ENCODE measurements at places on chromosomes 1 and 21.

DNA sequence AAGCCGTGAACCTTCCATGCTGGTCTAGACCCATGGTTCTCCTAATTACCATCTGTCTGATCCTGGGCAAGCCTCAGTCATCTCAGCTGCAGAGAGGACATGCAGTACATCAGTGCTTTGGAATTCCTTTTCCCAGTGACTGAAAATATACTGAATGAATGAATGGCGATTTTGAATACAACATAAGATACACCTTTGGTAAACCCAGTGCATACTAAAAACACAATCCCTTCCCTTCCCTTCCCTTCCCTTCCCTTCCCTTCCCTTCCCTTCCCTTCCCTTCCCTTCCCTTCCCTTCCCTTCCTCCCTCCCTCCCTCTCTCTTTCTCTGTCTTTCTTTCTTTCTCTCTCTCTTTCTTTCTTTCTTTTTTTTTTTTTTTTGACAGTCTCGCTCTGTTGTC is 21.3 kb upstream of the PLXNA2 start:
- no peak for DNase-seq

DNA sequence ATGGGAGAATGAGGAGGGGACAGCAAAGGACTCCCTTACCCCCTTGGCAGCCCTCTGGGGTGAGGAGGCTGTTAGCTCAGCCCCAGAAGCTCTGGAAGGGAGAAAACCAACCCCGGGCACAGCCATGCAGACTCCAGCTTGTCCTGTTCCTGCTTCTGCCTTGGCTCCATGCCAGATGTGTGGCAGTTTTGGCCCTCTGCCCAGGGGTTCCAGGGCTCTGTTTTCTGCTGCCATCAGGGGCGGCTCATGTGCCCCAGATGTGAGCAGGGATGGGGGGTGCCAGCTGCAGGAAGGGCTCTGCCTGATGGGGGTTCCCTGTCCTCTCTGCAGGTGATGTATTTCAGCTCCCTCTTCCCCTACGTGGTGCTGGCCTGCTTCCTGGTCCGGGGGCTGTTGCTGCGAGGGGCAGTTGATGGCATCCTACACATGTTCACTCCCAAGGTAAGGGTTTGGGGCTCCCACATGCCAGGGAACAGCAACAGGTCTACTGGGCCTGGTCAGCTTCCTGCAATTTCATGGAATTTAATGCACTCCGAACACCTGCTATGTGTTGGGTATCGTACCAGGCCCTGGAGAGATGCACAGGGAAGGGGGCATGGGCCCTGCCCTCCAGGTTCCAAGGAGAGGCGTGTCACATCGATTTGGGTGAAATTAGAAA is 26.1 kb downstream of the SLC6A17 start:
- DNase-seq = no peak

DNA sequence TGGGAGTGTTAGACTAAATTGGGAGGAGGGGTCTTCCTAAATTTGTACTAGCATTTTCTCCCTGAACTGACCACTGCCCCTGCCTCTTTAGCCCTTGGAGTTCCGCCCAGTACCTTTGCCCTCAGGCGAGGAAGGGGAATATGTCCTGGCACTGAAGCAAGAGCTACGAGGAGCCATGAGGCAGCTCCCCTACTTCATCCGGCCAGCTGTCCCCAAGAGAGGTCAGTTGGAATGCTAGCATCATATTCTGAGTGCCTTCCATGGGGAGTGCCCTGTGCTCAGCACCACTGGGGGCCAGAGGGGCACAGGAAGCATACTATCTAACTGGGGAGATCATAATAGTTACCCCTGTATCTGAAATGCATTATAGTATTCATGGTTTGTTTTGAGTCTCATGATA is 10.7 kb downstream of the POLR3GL start:
- peak; percentile 41 for DNase-seq

DNA sequence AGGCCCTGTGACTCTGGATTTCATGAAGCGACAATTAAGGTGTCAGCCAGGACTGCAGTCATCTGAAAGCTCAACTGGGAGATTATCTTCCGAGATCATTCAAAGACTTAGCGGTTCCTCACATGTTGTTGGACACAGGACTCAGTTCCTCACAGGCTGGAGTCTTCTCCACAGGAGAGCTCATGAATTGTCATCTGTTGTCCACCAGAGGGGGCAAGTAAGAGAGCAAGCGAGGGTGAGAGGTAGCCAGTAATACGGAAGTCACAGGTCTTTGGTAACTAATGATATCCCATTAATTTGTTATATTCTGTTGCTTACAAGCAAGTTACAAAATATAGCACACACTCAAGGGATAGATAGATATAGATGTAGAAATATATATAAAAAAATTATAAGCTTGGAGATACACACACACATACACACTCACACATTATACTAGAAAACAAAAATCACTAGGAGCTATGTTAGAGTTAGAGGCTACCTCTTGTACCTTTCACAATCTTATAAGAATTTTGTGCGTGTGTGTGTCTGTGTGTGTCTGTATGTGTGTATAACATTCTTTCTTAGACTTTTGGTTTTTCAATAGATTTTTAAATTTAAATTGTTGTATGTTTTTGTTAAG is 1695.3 kb downstream of the BRINP3 start:
- DNase-seq = no peak

DNA sequence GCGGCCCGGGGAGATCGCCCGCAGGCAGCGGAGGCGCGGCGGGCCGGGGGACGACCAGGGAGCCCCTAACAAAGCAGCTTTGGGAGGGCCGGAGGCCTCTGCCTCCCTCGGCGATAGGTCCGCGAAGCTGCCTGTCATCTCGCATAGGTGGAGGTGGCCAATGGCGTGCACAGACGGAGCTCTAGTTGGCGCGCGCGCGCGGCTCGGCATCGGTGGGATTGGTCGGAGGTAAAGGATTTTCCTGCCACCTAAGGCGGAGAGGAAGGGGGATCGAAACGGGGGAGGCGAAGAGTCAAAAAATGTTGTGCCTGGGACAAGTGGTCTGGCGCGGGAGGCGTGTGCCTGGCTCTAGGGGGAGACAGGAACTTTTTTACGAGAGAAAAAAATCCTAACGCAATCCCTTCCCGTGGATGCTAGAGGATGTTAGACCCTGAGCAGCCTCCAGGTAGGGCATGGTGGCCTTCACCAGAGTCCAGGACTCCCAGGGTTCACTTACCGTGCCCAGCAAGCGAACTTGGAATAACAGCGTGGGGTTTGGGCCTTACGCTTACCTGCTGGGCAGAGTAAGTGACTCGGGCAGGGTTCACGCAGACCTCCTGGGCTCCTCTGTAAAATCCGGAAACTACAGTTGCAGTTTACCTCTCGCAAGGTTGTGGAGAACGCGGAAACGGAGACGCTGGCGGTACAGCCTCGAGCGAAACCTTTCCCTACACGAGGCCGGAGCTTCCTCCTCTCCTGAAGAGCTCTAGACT is 99.9 kb upstream of the SOD1 start:
- peak; percentile 97 for DNase-seq

DNA sequence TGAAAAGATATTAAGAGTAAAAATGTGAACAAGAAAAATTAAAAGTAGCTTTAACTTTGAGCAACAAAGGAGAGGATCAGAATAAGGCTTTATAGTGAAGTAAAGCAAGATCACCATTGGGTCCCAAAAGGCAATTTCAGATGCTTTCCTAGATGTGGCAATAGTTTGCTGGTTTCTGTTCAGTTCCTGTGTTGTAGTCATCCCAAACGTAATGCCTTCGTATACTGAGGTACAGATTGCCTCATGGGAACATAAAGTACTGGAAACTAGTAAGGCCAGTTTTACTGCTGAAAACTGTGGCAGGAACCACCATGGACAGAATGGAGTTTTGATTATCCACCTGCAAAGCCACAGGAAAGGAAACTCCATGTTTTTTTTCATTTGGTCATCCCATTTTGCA is 283.5 kb upstream of the SGIP1 start:
- no peak for DNase-seq

GRCh38 chr1:186965847-186966246 is 137.1 kb downstream of the PLA2G4A start:
- DNase-seq = no peak

- DNase-seq = no peak
Measured at GRCh38 chr1:223763881-223764280, 51.5 kb downstream of the CAPN2 start.

GRCh38 chr1:25544819-25545218 is 1.4 kb downstream of the LDLRAP1 start:
- no peak for DNase-seq

- DNase-seq = peak; percentile 36
Measured at GRCh38 chr1:234923626-234924025, 205.0 kb downstream of the TOMM20 start.

- DNase-seq = no peak
Measured at GRCh38 chr1:242100921-242101320, 102.0 kb upstream of the MAP1LC3C start.

- DNase-seq = peak; percentile 43
Measured at GRCh38 chr21:34367320-34367935, 3.6 kb downstream of the KCNE2 start.

DNA sequence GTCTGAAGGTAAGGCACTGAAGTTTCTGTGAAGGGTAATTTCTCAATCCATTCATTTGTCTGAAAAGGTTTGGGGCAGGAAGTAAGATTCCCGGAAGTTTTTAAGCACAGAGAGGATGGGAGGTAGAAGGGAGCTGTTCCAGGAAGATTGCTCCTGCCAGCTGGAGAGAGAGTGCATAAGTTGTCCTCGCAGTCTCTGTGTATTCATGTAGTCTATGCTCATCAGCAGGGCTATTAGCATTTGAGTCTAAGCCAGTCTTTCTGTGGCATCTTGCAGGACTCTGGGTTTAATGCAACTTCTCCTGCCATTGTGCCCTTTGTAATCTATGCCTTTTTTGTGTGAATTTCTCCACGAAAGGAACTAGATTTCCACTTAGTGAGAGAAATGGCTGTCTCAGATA is 140.8 kb upstream of the FGGY start:
- DNase-seq = no peak

DNA sequence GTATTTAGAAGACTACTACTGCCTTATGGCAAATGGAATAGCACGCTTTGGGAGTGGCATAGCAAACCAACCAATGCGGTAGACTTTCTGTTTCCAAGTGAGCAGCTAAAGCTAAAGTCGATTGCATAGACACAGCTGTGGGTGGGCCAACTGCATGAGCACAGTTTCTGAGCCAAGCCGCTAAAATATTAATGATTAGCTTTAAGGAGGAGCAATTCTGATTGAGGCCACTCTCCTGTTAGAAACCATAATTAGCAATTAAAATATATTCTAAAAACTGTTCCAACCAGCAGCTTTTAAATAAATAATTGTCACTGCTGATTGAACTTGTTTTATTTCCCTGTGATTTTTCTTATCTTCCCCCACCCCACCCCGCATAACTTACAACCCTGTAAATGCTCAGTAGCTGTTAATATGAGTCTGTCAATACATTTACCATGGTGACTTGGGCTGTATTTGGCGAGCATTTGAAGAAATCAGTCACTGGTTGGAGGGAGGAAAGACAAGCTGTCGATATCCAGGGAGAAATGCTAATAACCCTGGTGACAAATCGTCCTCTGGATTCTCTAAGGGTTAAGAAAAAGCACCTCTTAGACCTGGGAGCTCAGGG is 32.2 kb downstream of the RNF220 start:
- DNase-seq = no peak

DNA sequence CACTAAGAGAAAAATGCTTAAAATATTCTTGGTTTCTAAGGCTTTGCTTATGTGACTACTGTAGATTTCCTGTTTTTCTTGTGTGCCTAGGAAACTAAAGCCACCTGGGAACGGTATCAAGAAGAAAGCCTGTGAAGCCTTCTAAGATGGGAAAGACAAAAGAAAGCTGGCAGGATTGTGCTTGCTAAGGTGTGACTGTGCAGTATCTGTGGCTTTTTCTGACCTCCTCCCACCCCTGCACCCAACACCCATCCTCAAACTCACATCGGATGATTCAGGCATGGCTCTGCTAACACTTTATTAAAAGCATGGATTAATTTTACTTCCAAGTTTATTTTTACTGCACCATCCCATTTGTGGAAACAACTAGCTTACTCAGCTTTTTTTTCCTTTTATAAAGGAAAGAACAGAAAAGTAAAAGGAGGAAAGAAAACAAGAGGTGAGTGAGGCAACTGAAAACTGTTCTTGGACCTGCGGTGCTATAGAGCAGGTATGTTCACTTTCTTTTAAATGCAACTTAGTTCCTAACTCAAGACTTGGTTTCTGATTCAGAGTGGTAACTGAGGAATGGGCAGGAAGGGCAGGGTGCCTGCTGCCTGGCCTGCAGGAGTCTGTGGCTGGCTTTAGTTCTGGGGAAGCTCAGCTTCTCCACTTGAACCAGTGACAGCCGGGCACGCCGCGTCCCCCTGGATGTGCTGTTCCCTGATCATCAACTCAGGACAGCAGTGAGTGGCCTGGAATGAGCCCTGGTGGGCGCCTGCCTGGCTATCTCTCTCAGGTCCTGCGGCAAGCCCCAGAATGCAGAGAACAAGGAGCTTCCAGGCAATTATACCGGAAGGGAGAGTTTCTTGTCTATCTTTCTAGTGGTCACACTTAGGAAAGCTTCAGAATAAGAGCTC is at the start of gene GBP6:
Gene GBP6 (plus strand): TSS at position 422 of the 899 bp plus-strand sequence. CDS start 4,493 bp downstream, outside the sequence.
- no peak for DNase-seq

GRCh38 chr21:44846485-44847260 is 26.8 kb downstream of the PTTG1IP start:
- peak; percentile 64 for DNase-seq

GRCh38 chr21:33149181-33149580 is 79.2 kb downstream of the OLIG1 start:
- DNase-seq = no peak

DNA sequence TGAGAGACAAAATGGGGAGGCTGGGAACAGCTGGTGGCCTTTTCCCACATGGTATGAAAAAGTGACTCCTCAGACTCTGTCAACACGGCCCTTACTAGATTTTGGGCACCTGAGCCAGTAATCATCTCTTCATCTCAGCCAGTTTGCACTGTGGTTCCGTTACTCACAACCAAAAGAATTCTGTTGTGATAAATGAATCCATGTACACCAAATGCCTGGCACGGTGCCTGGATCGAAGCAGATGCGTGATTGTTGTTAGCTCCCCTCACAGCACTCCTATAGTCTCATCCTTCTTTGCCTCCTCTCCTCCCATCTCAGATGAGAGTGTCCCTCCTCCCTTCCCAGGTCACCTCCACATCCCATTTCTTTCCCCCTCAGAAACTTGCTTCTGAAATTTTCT is 57.9 kb upstream of the GJB5 start:
- DNase-seq = no peak

GRCh38 chr1:8962812-8963530 is 17.3 kb downstream of the CA6 start:
- DNase-seq = peak; percentile 74

DNA sequence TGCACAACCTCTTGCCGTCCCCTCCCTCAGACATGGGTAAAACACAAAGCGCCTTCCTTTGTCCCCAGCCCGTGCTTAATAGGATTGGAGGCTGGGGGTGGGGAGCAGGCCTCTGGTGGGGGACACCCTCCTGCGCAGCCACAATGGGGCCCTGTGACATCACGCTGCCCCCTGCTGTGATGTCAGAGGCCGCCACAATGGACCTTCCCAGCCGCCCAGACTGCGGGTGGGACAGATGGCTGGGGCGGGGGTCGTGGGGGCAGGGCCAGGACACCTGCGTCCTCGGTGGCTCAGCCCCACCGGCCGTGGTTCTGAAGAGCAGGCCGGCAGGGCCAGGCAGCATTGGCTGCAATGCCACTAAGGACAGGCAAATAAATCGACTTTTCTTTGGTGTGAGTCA is 39.9 kb downstream of the EPHA2 start:
- DNase-seq = no peak

All from activated CD8-positive, alpha-beta memory T cell treated with anti-CD3 and anti-CD28 coated beads, Interleukin-2, amount 50 U/mL, for 48 hours (primary cell).